ENCODE measurements at places on chromosomes 11 and 22.

DNA sequence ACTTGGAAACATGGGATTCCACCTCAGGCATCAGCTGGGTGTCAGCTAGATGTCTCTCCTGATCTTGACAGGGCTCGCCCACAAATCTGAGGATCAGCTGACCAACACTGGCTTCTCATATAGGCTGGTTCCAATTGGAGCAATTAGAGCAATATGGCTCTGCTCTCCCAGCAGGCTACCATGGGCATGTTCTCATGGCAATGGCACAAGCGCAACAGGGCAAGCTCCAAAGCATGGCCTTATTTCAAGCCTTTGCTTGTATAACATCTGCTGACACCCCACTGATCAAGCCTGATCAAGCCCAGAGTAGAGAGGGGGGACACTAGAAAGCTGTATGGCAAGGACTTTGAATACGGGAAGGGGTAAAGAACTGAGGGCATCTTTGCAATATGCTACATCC is 40.7 kb upstream of the SPATA19 start:
- no peak for DNase-seq

- no peak for DNase-seq
Observed at GRCh38 chr11:115391598-115391997, 112.6 kb downstream of the CADM1 start.

GRCh38 chr11:5289696-5290095 is 12.1 kb downstream of the OR51B4 start:
- no peak for DNase-seq

- DNase-seq, result no peak
Observed at GRCh38 chr11:95716266-95716665, 73.3 kb downstream of the FAM76B start.

DNA sequence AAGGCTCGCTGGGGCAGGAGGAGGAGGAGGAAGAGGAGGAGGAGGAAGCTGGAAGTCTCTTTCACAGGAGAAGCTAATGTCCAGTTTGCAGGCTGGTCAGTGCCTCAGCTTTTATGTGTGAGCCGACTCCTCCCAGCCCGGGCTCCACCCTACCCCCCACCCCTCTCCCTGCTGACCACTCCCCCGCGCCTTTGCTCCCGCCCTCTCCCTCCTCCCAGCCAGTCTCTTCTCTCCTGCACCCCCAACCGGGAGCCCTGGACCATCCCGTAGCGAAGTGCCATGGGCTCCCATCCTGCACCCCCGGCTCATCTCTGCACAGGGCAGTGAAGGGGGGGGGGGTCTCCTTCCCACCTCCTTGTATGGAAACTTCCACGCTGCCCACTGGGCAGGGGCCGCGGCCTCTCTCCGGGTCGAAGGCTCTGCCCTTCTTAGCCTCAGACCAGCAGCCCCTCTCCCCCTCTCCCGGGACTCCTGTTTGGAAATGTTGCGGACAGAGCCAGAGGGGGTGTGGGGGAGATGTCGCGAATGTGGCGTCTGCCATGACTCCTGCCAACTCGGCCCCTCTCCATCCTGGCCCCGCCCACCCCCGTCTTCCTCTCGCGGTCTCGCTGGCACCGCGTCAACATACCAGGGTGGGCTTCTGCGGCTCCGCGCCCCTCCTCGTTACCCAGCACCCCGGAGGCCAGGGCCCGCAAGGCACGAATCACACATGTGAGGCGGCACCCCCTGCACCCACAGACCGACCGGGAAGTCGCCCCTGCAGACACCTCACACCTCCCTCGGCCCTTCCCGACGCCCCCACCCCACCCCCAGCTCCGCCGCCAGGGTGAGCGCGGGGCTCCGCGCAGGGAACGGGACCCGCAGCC is 1.8 kb downstream of the IGF2 start:
- peak; percentile 34 for DNase-seq
